ENCODE measurements at places on chromosomes 2 and 18.

DNA sequence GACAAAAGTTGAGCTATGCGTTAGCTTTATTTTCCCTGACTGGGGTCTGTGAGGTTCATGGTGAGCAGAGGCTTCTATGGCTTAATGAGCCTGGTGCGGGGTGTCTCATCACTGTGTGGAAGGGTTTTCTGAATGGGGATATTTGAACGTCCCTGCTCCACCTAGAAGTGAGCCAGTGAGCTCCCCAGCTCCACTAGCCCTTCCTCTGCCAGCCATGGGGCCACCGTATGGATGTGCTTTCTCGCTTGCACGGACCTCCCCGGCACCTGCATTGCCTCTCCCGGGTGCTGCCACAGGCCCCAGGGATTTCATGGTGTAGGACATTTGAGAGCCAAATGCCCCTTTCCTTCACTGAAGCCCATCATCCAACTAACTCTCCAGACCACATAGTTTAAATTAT, 37.8 kb downstream of the CYP26B1 start:
- DNase-seq, result no peak

DNA sequence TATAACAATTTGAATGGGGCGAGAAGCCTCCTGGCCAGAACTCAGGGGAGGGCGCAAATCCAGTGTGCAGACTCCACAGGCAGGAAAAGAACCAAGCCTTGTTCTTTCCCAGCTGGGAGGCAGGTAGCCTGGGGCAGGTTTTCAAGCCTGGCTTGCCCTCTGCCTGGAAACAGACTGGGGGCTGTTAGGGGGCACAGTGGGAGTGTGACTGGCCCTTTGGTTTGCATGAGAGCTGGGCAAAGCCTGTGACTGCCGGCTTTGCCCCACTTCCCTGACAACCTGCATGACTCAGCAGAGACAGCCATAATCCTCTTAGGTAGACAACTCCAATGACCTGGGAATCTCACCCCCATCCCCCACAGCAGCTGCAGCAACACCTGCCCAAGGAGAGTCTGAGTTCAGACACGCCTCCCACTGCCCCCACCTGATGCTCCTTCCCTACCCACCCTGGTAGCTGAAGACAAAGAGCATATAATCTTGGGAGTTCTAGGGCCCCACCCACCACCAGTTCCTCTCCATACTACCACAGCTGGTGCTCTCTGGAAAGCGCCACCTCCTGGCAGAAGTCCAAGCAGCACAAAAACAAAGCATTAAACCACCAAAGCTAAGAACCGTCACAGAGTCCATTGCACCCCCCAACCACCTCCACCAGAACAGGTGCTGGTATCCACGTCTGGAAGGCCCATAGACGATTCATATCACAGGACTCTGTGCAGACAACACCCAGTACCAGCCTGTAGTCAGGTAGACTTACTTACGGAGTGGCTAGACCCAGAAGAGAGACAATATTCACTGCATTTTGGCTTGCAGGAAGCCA, 402.5 kb downstream of the STK39 start:
- DNase-seq, result no peak

- no peak for DNase-seq
These were observed 441.5 kb upstream of the TNP1 start for GRCh38 chr2:217301142-217301925.

DNA sequence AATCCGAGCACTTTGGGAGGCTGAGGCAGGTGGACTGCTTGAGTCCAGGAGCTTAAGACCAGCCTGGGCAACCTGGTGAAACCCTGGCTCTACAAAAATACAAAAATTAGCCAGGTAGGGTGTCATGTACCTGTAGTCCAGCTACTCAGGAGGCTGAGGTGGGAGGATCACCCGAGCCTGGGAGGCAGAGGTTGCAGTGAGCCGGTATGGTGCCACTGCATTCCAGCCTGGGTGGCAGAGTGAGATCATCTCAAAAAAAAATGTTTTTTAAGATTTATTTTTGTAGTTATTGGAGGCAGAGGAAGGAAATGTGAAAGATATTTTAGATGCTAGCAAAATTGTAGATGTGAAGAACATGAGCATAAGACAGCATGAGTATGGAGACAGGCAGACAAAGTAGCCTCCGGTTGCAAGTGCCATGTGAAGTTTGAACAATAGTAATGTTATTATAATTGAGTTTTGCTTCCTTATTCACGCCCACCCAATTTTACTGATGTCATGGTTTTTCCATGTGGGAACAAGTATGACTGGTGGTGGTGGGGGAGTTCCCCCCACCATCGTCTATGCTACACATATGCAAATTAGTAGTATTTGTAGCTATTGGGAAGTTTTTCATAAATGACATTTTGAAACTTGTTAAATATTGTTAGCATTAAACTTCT, 18.0 kb downstream of the REL start:
- no peak for DNase-seq

DNA sequence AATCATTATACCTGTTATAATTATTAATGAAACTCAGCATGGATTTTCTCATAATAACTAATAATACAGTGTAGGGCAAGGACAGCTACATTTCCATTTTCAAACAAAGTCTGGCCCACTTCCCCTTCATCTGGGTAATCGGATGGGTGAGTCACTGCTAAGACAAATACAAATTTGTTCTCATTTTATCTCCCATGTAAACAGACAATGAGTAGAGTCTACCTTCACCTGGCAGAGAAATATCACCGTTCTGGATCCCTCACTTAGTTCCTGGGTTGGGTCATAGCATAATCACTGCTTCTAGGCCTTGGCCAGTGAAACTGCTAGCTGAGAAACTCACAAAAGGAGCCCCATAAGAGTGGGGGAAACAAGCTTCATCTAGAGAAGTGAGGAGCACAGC, 9.2 kb downstream of the CNTNAP5 start:
- no peak for DNase-seq

DNA sequence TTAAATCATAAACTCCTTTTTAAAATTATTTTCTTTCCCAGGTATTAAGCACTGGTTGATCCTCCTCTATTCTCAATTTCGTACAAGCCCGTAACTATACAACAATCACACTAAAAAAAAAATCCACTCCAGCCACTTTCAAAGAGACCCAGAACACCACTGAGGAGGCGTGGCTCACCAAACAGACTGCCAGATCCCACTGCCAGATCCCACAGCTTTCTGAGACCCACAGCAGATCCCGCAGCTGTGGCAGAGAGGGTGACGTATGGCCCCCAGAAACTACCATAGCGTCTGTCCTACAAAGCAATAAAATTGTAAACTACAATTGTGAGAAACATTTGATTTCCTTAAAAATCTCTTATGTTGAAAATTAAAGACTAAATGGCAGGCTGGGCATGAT, 230.7 kb upstream of the PXDN start:
- no peak for DNase-seq

DNA sequence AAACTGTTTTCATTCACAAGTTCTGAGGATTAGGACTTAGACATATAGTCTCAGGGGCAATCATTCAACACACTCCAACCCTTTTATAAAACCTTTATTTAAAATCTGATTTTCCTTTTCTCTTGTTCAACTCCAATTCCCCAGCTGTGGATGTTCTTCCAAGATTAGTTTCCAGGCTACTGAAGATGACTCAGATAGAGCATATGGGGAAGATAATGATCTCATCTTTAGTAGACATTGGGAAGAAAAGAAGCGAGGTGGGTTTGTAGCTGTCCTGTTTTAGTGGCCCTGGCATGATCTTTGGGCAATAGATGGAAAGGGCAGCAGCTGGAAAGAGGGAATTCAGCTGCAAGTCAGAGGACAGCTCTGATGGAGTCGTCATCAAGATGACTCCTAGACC, 247.7 kb upstream of the CCDC68 start:
- no peak for DNase-seq

GRCh38 chr2:124402274-124402673, 377.2 kb downstream of the CNTNAP5 start:
- no peak for DNase-seq

DNA sequence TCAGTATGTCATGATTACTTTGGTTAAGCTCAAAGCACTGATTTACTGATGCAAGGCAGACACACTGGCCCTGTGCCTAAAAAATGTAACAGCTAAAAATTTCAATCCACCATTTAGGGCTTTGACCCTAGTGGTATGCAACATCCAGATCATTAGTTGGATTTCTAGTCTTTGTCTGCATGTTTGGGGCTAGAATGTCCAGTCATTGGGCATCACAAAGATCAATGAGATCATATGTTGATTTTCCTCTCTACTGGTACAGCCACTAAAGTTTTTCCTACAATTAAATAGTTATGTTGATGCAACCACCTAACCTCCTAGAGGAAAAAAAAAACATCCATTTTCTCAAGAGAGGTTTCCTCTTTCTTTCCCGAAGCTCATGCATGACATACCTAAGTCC, 53.4 kb upstream of the REV1 start:
- no peak for DNase-seq

DNA sequence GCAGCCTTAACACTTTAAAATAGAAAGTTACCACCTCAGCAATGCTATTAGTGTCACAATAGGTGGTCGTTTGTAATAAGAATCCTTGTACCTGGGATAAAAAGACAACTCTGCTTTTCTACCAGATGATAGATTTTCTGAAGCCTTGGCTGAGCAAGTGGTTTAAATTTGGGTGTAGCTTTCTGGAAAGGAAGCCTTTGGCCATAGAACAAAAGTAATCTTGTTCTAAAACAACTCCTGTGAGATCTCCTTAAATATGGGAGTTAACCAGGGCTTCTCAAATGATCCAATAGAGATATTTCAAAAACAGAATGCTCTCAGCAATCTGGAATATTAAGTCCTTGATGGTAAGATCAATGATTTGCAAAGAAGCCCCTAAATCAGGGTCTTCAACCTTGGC, 261.6 kb downstream of the ZNF516 start:
- DNase-seq, result no peak

- DNase-seq, result no peak
These were observed 60.5 kb downstream of the STPG4 start for GRCh38 chr2:47094511-47095142.

DNA sequence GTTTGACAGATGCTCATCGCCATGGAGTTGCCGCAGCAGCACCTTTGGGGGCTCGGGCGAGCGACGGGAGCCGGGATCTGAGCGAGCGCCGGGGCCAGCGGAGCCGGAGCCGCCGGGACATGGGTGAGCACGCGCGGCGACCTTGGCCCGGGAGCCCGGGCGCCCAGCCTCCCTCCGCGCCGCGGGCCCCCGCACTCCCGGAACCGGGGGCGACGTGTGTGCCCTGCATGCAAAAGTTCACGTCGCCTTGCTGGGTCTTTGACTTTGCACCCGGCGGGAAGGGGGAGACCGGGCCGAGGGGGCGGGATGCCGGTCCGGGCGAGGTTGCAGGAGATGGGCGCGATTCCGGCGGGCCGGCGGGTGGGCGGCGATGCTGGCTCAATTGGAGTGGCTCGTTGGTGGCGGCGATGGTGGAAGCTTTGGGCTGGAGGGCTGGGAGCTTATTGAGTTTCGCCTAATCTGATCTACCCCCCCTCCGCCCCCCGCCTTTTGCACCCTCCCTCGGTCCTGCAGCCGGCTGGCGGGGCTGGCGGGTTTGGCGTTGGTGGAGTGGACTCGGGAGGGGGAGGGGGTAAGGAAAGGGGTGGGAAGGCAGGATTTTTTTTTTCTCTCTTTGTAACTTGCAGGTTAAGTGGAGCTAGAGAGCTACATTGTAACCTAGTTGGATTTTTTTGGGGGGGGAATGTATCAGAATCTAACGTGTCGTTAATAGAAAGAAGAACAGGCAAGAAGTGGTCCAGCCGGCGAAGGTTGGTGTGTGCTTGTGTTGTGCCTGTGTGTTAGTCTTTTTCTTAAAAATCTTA, at the start of gene SETBP1:
TSS of gene SETBP1 (plus strand) at position 616 of the 803 bp plus-strand sequence. CDS start 20,459 bp downstream, outside the sequence.
- DNase-seq, result no peak

DNA sequence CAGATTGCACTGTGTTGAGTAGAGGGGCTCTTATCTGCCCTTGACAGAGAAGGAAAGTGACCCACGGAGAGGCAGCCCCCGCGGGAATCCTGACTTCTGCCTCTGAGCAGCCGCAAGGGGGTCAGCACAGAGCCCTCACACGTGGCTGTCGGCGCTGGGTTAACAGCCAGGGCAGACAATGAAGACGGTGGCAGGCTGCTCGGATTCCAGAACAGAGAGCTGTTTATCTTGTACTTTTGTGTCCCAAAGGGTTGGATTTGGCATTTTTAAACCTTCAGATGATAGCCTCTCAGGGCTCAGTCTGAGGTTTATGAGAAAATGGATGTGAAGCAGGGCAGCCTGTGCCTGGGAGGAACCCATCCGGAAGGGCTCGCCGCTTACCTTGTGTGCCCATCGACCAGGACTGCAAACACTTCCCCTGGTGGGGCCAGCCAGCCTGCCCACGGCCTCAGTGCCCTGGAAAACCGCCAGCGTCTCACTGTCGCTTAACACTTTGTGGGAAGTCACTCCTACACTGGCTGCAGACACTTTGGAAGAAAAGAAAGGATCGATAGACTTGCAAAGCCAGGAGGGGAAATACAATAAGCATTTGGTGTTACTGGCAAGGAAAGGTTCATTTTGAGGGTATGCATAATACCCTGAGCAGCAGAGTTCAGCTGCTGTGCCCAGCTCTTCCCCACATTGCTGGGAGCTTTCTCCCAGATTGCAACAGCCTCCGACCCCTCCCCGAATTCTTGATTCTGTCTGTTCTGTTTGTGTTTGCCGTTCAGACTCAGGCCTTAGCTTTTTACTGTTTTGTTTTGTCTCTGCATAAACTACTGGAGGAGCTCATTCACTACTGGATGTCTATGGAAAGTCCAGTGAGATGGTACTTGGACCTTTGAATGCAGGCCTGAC, 325.3 kb upstream of the MYT1L start:
- no peak for DNase-seq

- no peak for DNase-seq
These were observed 165.5 kb downstream of the TMEM247 start for GRCh38 chr2:46644690-46645385.

DNA sequence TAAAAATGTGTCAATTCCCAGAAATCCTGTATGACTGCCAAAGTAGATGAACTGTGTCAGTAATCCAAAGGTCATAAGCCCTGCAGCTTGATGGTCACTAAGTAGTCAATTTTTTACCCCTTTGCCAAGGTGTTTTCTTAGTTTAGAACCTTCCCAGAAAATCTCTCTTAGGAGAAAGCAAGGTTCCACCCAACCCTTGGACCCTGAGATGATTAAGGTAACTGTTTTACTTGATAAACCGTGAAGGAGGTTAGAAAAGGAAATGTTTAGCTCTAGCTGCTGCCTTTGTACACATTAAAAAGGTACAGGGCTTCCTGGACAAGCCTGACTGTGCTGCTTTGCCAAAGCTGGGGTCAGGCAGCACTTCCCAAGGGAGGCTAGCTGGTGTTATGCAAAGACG, 24.4 kb upstream of the LRP2 start:
- no peak for DNase-seq

GRCh38 chr2:489084-489483, 188.1 kb downstream of the TMEM18 start:
- no peak for DNase-seq

DNA sequence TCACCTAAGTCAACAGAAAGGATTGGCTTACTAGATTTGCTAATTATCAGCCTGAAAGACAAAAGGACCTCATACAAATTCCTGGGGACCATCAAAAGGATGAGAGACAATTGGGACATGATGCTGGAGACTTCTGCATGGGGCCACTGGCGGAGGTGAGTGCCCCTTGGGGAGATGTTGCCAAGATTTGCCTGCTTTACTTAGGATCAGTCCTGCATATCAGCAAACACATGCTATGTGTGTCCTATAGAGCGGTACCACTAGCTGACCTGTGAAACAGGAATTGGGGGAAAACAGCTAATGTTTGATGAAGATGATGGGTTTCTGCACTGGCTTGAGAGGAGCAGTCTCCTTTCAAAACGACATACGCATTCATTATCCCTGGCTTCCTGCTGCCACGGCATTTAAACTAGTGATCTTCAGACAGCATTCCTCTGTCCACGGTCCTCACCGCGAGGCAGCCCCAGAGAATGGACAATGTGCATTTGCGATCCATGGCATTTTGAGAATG, 104.2 kb downstream of the TGIF1 start:
- no peak for DNase-seq
